Breast epithelium (tissue), 4 donors: ENCODE measurements at places on chromosomes 16 and 17.
A peak's percentile ranks its signal among the peaks of the same experiment; 100 is the strongest.

GRCh38 chr17:40564195-40564882 is 933 bp downstream of the CCR7 start:
- no peak for DNase-seq
- no peaks in the 10 kb centered on the region for H3K36me3 ChIP-seq
- H3K27ac ChIP-seq: no peak overlapping the region
- H3K27me3 ChIP-seq: no peaks in the 10 kb centered on the region

DNA sequence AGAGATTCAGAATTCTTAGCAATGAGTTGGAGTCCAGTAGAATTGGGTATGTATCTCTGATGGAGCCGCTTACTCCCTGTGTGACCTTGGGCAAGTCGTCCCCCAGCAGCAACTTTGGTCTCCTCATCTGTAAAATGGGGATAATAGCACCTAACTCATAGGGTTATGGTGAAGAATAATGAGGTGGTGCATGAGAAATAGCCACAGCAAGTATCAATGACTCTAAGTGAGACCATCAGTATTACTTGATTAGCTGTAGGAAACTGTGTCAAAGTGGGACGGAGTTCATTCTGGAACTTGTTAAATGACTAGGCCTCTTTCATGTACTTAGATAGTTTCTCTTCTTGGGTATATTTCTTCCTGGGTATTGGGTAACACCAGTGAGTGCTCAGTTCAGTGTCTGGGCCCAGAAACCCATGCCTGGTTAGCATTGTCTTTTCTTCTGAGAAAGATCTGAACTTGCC is 6.4 kb downstream of the PRKCB start:
- no peaks in the 10 kb centered on the region for H3K36me3 ChIP-seq
- H3K27ac ChIP-seq: no peak overlapping the region
- H3K27me3 ChIP-seq: no peaks in the 10 kb centered on the region
- no peak for DNase-seq

DNA sequence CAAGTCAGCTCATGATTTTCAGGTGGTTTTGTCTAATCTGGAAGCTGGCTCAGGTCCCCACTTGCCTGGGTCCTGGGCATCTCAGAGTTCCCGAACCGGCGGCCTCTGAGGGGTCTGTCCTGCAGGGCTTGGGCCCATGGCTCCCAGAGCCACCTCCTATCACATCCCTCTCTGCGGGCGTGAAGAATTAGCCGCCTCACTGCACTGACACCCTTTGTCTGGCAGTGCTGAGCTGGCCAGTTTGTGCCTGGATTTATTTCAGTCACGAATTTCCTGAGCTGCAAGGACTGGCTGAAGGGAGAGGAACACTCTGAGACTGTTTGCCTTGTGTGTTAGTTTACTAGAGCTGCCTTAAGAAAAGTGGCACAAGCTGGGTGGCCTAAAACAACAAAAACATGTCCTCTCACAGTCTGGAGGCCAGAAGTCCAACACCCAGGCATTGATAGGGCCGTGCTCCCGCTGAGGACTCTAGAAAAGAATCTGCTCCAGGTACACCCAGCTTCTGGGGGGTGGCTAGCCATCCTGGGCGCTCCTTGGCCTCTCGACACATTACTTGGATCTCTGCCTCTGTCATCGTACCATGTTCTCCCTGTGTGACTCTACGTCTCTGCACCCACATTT is 217.5 kb upstream of the DYNLRB2 start:
- no peaks in the 10 kb centered on the region for H3K27me3 ChIP-seq
- no peaks in the 10 kb centered on the region for H3K4me1 ChIP-seq
- DNase-seq: no peak
- H3K27ac ChIP-seq: no peak overlapping the region

- no peaks in the 10 kb centered on the region for H3K4me1 ChIP-seq
- no peaks in the 10 kb centered on the region for H3K36me3 ChIP-seq
- H3K27me3 ChIP-seq: no peaks in the 10 kb centered on the region
- H3K27ac ChIP-seq: no peak overlapping the region
- no peak overlapping the region for H3K4me3 ChIP-seq
- no peak for DNase-seq
Measured at GRCh38 chr17:35700150-35700549, 31.3 kb upstream of the RASL10B start.

DNA sequence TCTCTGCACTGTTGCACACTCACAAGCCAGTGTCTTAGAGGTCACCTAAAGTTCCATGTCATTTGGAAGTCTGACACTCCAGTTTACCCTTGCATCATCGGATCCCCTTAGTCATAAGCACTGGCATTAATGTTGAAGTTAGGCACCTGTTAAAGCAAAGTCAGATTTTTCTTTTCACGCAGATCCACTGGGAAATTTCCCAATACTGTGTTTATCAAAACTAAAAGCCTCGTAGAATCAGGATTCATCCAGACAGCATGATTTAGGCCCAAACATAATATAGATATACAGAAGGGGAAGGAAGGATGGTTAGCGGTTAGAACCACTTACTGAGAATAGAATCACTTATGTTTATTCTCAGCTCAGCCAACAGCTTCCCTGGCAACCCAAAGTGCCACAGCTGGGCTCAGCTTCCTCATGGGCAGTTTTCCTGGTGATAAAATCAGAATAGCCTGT is 30.1 kb upstream of the HAPSTR1 start:
- no peaks in the 10 kb centered on the region for H3K27me3 ChIP-seq
- H3K4me1 ChIP-seq: no peaks in the 10 kb centered on the region
- H3K27ac ChIP-seq: no peak overlapping the region
- H3K4me3 ChIP-seq: no peak overlapping the region
- DNase-seq: peak; percentile 21

GRCh38 chr16:78984887-78985464 is 615.6 kb downstream of the MAF start:
- H3K4me3 ChIP-seq: no peak overlapping the region
- no peaks in the 10 kb centered on the region for H3K4me1 ChIP-seq
- DNase-seq: no peak
- no peaks in the 10 kb centered on the region for H3K36me3 ChIP-seq

DNA sequence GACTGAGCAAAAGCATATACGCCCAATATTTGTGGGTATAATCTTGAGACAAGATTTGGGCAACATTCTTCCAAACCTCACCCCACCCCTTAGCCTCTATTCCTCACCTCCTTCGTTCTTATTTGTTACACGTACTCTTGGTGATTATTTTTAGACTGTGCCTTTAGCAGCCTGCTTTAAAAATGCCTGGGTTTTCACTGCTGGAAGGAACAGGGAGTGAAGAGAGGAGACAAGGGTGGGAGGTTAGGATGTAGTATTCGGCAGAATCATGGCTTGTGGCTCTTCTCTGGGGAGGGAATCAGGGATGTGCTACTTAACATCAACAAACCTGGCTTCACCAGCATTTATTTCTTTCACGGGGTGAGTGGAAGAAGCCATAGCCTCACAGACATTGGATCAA is 11.6 kb downstream of the ALKBH5 start:
- DNase-seq: no peak
- peaks cover 6% of the 10 kb centered on the region for H3K4me1 ChIP-seq
- peaks cover 8% of the 10 kb centered on the region for H3K36me3 ChIP-seq

- no peaks in the 10 kb centered on the region for H3K27me3 ChIP-seq
- peaks cover 54% of the 10 kb centered on the region for H3K4me1 ChIP-seq
- H3K27ac ChIP-seq: peak overlapping the region; percentile 100
- DNase-seq: peak; percentile 93
- no peak overlapping the region for H3K4me3 ChIP-seq
Measured at GRCh38 chr17:40538019-40538935, 27.0 kb downstream of the CCR7 start.

DNA sequence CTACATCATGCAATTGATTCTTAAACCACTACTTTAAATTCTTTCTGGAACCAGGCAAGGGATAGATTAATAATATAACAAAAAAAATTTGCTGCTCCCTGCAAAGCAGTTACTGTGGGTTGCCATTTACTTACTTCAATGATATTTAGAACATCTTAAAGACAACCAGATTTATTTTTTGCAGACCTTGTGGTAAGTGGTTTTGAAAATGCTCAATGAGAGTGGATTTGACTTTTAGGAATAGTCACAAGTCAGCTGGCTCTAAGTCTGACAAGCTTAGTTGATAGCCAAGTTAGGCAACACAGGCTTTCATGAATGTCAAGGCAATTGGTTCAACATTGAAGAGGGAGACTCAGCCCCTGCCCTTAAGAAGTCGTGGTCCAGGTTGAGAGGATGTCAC is 11.8 kb downstream of the MARCHF10 start:
- no peak overlapping the region for H3K27ac ChIP-seq
- no peak for DNase-seq
- no peak overlapping the region for H3K4me3 ChIP-seq

DNA sequence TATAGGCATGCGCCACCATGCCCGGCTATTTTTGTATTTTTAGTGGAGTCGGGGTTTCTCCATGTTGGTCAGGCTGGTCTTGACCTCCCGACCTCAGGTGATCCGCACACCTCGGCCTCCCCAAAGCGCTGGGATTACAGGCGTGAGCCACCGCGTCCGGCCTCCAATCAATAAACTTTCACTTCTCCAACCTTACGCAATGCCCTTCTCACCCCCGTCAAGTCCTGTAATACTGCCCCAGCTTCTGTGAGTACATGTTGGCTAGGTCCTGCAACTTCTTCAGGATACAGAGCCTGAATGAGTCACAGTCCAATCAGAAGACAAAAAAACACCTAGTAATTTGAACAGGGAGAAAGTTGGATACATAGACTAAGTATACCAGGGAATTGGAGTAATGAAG is 47.1 kb upstream of the PHOSPHO1 start:
- no peaks in the 10 kb centered on the region for H3K4me1 ChIP-seq
- DNase-seq: no peak
- H3K36me3 ChIP-seq: no peaks in the 10 kb centered on the region
- no peak overlapping the region for H3K4me3 ChIP-seq
- no peaks in the 10 kb centered on the region for H3K27me3 ChIP-seq
